ENCODE measurements at places on chromosomes 2 and 18. TPM values are rescaled to one million over a fixed set of nuclear protein-coding genes. Genes with fewer than 3 reads are reported as not detected.

ITM2C gene
- 1,131 TPM for total RNA-seq

- H3K4me3 ChIP-seq: no peak overlapping the region
- H3K36me3 ChIP-seq: no peaks in the 10 kb centered on the region
- H3K27ac ChIP-seq: no peak overlapping the region
- no peaks in the 10 kb centered on the region for H3K4me1 ChIP-seq
- no peak for DNase-seq
These were observed 26.8 kb upstream of the NABP1 start for GRCh38 chr2:191650896-191651773.

LOXL3 gene
- total RNA-seq: 9.7 TPM

- no peaks in the 10 kb centered on the region for H3K27me3 ChIP-seq
- DNase-seq: no peak
- no peaks in the 10 kb centered on the region for H3K36me3 ChIP-seq
- H3K4me3 ChIP-seq: no peak overlapping the region
These were observed 27.0 kb upstream of the ST3GAL5 start for GRCh38 chr2:85915606-85916303.

DNA sequence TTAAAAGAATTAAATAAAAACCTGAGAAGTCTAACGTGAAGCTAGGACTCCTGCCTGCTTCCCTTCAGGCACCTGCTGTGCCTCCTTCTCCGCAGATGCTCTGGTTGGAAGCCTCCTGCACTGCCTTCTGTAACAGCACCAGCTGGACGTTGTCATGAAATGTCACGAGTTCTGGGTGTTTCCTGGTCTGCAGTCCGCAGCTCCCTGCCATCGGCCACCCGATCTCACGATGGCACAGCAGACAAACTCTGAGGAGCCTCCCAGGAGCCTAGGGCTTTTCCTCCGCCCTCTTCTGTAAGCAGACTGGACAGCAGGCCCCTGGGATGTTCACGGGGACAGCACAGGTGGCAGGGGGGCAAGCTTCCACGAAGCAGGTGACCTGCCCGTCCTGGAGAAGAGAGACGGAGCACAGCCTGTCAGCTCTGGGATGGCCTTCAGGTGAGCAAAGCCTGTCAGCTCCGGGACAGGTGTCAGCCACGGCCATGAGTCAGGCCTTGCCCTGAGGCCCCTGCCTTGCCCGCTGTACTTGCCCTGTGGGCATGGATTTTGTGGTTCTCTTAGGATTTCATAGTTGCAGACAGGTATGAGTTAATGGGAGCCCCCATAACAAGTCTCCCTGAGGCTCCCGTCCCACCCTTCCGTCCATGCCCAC is 110.3 kb downstream of the PXDN start:
- DNase-seq: peak; percentile 77
- H3K36me3 ChIP-seq: no peaks in the 10 kb centered on the region
- no peak overlapping the region for H3K4me3 ChIP-seq
- no peak overlapping the region for H3K27ac ChIP-seq

GRCh38 chr2:10038716-10039115 is 4.6 kb upstream of the KLF11 start:
- DNase-seq: no peak
- no peaks in the 10 kb centered on the region for H3K36me3 ChIP-seq
- no peak overlapping the region for H3K27ac ChIP-seq
- no peaks in the 10 kb centered on the region for H3K27me3 ChIP-seq
- no peaks in the 10 kb centered on the region for H3K4me1 ChIP-seq

SCN7A gene
- total RNA-seq: 3.6 TPM

GRCh38 chr18:23712445-23712844 is 23.2 kb downstream of the LAMA3 start:
- H3K27ac ChIP-seq: no peak overlapping the region
- H3K4me1 ChIP-seq: no peaks in the 10 kb centered on the region
- no peaks in the 10 kb centered on the region for H3K36me3 ChIP-seq
- DNase-seq: no peak
- H3K27me3 ChIP-seq: no peaks in the 10 kb centered on the region
- H3K4me3 ChIP-seq: no peak overlapping the region

GRCh38 chr18:80109676-80110078 is 615 bp downstream of the ADNP2 start:
- no peaks in the 10 kb centered on the region for H3K27me3 ChIP-seq
- no peaks in the 10 kb centered on the region for H3K4me1 ChIP-seq
- no peaks in the 10 kb centered on the region for H3K36me3 ChIP-seq

- no peak for DNase-seq
- no peak overlapping the region for H3K4me3 ChIP-seq
- H3K27ac ChIP-seq: no peak overlapping the region
- no peaks in the 10 kb centered on the region for H3K36me3 ChIP-seq
These were observed 774.3 kb upstream of the TMEFF2 start for GRCh38 chr2:192969055-192969454.

- no peak overlapping the region for H3K27ac ChIP-seq
- H3K4me1 ChIP-seq: no peaks in the 10 kb centered on the region
- DNase-seq: no peak
- H3K27me3 ChIP-seq: no peaks in the 10 kb centered on the region
These were observed 67.3 kb downstream of the PRKRA start for GRCh38 chr2:178383718-178384117.

SLC11A1 gene
- total RNA-seq: 37.6 TPM

NPHP1 gene
- 11.8 TPM for total RNA-seq

UGT1A6 gene
- total RNA-seq: 43.7 TPM

DOCK10 gene
- 33.8 TPM for total RNA-seq

SLC23A3 gene
- total RNA-seq: 2.8 TPM

GRCh38 chr2:190467575-190468083 is 59.5 kb downstream of the MFSD6 start:
- H3K4me1 ChIP-seq: no peaks in the 10 kb centered on the region
- no peaks in the 10 kb centered on the region for H3K27me3 ChIP-seq
- peak overlapping the region; percentile 18 for H3K27ac ChIP-seq
- H3K36me3 ChIP-seq: no peaks in the 10 kb centered on the region

RPRM gene
- total RNA-seq: 0.16 TPM

DNA sequence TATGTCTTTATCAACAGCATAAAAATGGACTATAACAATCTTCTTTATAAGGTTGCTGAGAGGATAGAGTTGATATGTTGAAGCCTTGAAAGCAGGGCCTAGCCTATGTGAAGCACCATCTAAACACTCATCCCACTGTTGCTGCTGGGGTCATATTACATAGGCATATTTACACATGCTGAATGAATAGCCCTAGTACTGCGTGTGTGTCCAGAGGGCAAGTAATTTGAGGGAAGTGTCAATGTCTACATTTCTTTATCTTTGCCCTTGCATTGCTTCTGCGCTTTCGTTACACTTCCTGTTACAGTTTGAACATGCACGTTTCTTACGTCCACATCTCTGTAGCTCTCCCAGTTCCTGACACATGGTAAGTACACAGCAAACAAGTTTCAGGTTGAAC is 280.3 kb upstream of the ATP5MC3 start:
- no peaks in the 10 kb centered on the region for H3K36me3 ChIP-seq
- DNase-seq: no peak
- H3K4me1 ChIP-seq: no peaks in the 10 kb centered on the region
- no peaks in the 10 kb centered on the region for H3K27me3 ChIP-seq
- no peak overlapping the region for H3K4me3 ChIP-seq

- no peak overlapping the region for H3K4me3 ChIP-seq
- no peak overlapping the region for H3K27ac ChIP-seq
- DNase-seq: no peak
- H3K36me3 ChIP-seq: no peaks in the 10 kb centered on the region
- H3K27me3 ChIP-seq: no peaks in the 10 kb centered on the region
- H3K4me1 ChIP-seq: no peaks in the 10 kb centered on the region
These were observed 17.1 kb downstream of the ARHGAP15 start for GRCh38 chr2:143146366-143146765.

GATA6 gene
- total RNA-seq: 10.9 TPM

DNA sequence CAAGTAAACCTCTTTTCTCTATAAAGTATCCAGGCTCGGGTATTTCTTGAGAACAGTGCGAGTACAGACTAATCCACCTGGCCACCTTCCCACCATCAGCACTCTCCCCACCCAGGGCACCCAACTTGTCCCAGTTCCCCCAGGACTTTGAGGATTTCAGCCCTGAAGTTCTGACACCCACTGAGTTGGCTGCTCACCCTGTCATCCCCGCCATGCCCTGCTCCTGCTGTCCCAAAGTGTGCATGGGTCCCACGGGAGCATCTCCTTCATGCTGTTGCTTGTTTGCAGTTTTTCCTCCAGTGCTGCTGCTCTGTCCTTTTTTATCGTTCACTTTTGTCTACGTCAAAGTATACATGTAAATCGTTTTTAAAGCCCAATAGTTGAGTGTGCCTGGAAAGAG is 273.9 kb downstream of the PHLPP1 start:
- no peak overlapping the region for H3K27ac ChIP-seq
- H3K27me3 ChIP-seq: no peaks in the 10 kb centered on the region
- DNase-seq: no peak
- H3K4me1 ChIP-seq: no peaks in the 10 kb centered on the region

GRCh38 chr2:229159405-229159804 is 111.7 kb downstream of the PID1 start:
- H3K27me3 ChIP-seq: no peaks in the 10 kb centered on the region
- no peaks in the 10 kb centered on the region for H3K36me3 ChIP-seq
- no peak overlapping the region for H3K4me3 ChIP-seq
- no peak for DNase-seq
- H3K27ac ChIP-seq: no peak overlapping the region

DNA sequence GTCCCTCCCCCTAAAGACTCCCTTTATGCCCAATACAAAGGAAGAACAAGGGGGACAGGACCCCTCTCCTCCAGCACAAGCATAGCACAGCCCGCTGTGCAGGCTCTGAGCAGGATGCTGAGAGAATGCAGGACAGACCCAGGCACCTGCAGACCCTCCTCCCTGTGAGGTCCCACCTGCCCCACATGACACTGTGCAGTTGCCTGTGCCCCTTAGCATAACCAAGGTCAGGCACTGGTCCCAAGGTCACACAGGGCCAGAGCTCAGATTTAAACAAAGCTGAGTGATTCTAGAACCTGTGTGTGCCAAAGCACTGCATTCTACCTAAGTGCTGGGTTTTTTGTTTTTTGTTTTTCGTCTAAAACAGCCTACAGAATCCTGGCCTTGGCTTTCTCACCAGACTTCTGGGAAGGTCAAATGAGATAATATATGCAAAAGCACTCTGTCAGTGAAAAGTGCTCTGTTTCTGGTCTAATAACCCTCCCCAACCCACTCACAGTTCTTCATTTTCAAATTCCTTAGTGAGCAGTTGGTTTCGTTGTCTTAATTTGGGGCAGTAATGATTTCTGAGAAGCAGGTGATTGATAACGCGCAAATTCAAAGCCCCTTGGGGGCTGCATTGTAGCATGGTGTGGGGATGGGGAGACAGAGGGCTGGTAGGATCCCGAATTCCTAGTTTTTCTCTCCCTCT is 125.7 kb downstream of the KCTD1 start:
- H3K4me1 ChIP-seq: no peaks in the 10 kb centered on the region
- no peaks in the 10 kb centered on the region for H3K27me3 ChIP-seq
- no peak overlapping the region for H3K4me3 ChIP-seq
- no peaks in the 10 kb centered on the region for H3K36me3 ChIP-seq

CFAP65 gene
- 2.0 TPM for total RNA-seq

GRCh38 chr18:36610661-36611060 is 218.1 kb downstream of the TPGS2 start:
- no peak overlapping the region for H3K4me3 ChIP-seq
- no peaks in the 10 kb centered on the region for H3K36me3 ChIP-seq
- H3K27me3 ChIP-seq: no peaks in the 10 kb centered on the region

DNA sequence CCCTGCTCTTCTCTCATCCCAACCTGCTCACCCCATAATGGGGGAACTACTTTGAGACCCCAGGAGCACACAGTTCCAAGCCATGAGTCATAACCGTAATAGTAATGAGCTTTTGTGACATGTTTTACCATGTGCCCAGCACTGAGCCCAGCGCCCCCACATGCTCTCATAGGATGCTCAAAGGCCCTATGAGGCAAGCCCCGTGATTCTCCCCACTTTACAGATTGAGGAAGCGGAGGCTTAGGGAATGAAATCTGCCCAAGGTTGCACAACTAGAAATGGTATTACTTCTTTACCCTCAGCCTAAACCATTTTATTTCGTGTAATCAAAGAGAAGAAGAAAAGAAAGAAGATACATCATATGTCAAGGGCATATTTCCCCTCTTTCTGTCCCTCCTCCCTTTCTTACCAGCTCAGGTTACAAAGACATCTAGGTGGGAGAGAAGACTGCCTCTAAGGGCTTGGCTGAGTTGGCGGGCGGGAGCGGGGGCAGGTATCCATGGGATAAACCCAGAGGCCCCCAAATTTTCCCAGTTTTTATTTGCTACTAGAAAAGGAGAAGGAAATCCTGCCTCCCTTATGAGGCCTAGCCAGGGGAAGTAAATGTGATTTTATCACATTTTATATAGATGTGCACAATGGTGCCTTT is 24.2 kb downstream of the BCL11A start:
- no peak for DNase-seq
- H3K4me3 ChIP-seq: no peak overlapping the region
- peaks cover 9% of the 10 kb centered on the region for H3K4me1 ChIP-seq
- H3K27me3 ChIP-seq: no peaks in the 10 kb centered on the region
- H3K27ac ChIP-seq: peak overlapping the region; percentile 3
- H3K36me3 ChIP-seq: no peaks in the 10 kb centered on the region

ZNF513 gene
- total RNA-seq: 23.6 TPM

CXCR1 gene
- 0.09 TPM for total RNA-seq

DNA sequence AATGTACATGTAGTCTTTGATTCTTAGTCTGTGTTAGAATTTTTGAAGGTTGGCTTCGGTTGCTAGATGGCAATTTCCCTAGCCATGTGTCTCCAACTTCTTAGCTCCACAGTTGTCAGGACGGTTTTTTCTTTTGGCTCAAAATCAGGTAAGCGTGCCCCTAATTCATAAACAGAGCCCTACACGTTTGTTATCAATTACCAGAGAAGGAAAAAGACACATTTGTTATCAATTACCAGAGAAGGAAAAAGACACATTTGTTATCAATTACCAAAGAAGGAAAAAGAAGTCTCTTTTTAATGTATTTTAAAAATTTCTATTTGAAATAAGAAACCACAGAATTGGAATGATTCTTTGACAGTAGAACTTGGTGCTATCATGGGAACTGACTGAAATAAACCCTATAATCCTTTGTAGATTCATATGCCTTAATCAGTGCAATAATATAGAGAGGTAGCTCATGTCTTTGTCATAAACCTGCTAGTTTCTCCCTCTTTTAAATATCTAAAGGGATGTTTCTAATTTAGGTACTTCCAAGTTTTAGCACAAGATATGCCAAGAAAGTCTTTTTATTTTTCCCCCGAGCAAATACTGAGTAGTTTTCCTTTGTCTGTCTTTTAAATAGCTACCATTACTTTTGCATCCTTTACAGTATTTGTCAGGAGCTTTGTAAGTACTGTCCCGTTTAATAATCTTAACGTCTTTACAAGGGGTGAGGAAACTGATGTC is 35.9 kb downstream of the CAMKMT start:
- H3K27me3 ChIP-seq: no peaks in the 10 kb centered on the region
- DNase-seq: no peak
- H3K27ac ChIP-seq: no peak overlapping the region
- H3K4me3 ChIP-seq: no peak overlapping the region

EGR4 gene
- not detected for total RNA-seq

DNA sequence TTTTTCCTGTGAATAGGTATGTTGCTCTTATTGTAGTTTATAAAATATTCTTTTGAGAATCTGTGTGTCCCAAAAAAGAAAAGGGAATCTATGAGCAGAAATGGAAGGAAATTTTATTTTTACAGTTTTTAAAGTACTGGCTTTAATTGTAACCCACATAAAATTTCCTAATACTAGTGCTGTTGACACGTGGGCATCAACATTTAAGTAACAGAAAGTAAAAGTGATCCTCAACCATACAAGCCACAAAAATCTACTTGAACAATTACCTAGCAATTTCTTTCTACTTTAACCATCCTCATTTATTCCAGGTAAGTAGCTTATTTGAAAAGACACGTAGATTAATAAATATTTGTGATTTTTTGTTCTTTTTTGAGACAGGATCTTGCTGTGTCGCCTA is 62.0 kb downstream of the MAP3K20 start:
- H3K4me1 ChIP-seq: no peaks in the 10 kb centered on the region
- no peaks in the 10 kb centered on the region for H3K36me3 ChIP-seq
- H3K4me3 ChIP-seq: no peak overlapping the region
- H3K27me3 ChIP-seq: no peaks in the 10 kb centered on the region
- no peak for DNase-seq
- no peak overlapping the region for H3K27ac ChIP-seq

LMAN1 gene
- 78.8 TPM for total RNA-seq

BIN1 gene
- total RNA-seq: 121 TPM

All from kidney (tissue), 22 donors.